ENCODE measurements at places on chromosomes 4 and X. TPM values are rescaled to one million over a fixed set of nuclear protein-coding genes. Genes with fewer than 3 reads are reported as not detected.
A peak's percentile ranks its signal among the peaks of the same experiment; 100 is the strongest.

Gene MTTP
- polyA plus RNA-seq, result 2.1 TPM

DNA sequence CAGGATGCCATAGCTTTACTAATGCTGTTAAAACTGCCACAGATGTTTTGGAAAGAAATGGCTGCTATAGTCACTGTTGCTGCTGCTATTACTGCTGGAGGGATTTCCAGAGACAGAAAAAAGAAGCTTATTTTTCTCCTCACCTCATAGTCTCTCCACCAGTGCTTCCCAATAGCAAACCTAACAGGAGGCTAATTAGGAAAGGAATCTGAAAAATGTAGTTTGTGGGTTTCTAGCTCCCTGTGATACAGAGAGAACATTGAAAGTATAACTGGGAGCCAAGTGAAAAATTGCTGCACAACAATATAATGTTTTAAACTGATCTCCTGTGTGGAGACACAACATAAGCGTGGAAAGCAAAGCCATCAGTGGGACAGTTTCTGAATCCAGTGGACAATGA is 8.6 kb upstream of the TSPAN7 start:
- no peak for DNase-seq

Gene TKTL1
- polyA plus RNA-seq, result 0.39 TPM

- no peak for DNase-seq
These were observed 78.8 kb upstream of the BANK1 start for GRCh38 chr4:101711590-101712260.

- no peak for DNase-seq
These were observed 172.2 kb downstream of the PPARGC1A start for GRCh38 chr4:23717528-23718248.

GRCh38 chr4:48255072-48255958 is 14.3 kb downstream of the TEC start:
- no peak for DNase-seq

DNA sequence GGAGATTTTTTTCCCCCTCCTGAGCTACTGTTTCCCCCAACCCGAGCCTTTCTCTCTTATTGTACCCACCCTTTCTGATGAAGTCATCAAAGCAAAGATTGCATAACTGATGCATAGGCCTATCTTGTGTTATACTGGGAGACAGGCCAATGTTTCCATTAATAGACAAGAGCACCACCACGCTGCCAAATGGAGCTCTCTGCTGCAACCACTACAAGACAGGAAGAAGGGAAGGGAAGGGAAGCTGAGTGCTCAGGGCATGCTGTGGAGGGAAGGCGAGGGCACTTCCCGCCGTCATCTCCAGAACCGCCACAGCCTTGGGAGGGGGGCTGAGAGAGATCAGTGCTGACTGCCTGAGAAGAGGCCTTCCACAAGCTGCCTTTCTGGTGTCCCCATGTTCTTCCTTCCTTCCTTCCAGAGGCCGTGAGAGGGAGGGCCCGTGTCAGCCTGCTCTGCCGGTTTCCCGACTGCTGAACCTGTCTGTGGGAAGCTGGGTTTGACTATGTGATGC is 75.0 kb downstream of the MGST2 start:
- DNase-seq, result peak; percentile 84

DNA sequence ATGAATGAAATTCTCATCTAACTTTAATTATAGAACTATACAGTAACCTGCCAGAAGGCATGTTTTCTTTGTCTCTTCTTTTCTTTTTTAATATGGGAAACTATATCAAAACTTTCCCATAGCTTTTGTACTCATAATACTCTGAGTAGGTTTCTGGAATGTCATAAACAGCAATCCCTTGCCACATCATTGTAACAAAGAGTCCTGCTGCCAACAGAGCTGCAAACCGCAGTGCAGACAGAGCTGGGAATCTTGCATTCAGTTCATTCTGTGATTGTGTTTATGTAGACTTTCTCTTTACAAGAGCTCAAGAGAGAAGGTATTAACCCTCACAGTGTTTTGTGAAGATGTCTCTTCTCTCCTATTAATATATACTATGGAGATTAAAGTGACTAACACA is 304.4 kb upstream of the SLIT2 start:
- DNase-seq, result no peak

Gene ACE2
- polyA plus RNA-seq, result 0.05 TPM

- no peak for DNase-seq
These were observed 7.5 kb downstream of the WDR1 start for GRCh38 chr4:10108818-10109783.

GRCh38 chrX:22577181-22577580 is 304.5 kb downstream of the CBLL2 start:
- peak; percentile 1 for DNase-seq

DNA sequence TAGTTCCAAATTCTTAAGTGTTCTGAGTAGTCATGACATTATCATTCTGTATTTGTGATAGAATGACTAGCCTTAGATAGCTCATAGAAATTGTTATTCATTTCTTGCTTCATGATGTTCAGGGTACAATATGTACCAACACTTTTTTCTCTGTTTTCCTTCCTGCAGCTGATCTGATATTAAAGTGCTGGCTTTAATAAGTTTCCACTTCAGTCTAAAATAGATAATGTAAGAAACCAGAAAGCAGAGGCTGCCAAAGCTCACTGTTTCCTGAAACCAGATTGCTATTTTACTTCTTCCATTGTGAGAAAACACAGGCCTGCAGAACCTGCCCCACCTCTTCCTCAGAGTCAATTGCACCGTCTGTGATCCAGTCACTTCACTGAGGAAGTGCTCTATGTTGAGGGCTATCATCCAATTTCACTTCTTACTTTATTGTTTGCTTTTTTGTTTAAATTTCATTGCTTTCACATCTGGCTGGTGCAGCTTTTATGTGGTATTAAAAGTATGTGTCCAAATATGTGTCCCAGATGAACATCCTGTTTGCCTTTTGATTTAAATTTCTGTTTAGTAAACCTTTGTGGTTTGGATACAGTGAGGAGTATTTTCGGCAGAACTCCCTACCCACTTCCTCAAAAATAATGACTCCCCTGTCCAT is 652.1 kb downstream of the ANKRD50 start:
- DNase-seq, result peak; percentile 74

GRCh38 chrX:83469551-83469950 is 38.5 kb upstream of the POU3F4 start:
- DNase-seq, result no peak

Data from muscle of arm (tissue), 14 donors.